Central memory CD4-positive, alpha-beta T cell (primary cell): ENCODE measurements at places on chromosomes 5 and 9.

DNA sequence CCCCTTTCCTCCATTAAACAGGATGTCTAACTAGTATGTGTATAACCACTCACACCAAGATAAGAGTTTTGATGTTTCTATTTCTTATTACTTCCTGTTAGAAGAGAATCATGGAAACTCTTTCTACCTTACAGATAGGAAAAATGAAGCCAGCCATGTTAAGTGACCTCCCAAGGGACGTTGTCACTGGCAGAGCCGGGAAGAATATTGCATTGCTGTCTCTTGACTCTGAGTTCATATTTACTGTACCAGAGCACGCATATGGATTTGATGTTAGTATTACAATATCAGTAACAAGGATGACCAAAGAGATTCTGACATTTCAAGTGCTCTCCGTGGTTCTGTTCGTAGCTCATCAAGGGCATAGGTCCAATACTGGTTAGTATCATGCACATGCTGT is 12.5 kb upstream of the C5orf63 start:
- DNase-seq, result no peak

GRCh38 chr5:73591102-73591695 is 25.7 kb downstream of the UTP15 start:
- DNase-seq, result peak; percentile 63

DNA sequence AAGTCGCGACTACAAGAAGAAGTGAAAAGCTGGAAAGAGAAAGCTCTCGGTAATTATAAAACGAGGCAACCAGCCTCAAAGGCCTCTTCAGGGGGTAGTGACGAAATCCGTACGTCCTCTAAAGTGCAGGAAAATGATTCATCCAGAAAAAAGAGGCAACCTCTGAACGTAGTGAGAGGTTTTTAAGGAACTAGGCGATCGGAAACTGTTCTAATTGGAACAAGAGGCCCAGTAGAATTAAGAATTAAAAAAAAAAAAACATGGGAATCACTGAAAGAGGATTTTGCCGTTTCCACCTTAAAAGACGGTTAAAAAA is 1.0 kb downstream of the CSNK1A1 start:
- peak; percentile 20 for DNase-seq

DNA sequence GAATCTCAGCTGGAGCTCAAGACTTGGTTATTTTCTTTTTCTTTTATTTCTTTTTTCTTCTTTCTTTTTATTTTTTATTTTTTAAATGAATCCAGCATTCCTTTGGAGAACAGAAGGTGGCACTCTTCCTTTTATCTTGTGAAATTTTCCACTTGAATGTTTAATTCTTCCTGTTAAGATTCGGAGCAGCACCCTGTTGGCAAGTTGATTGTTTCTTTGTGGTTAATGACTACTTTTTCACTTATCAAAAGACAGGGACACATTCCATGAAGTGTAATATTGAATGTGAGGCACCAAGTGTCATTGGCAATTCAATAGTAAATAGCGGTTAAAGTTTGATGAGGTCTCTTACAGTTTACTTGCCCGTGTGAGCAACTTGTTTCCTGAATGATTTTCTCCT is 240.5 kb upstream of the CHD1 start:
- no peak for DNase-seq

GRCh38 chr5:171986772-171987171 is 19.7 kb downstream of the FBXW11 start:
- no peak for DNase-seq

- DNase-seq, result no peak
Observed at GRCh38 chr5:72459089-72459661, 48.0 kb downstream of the ZNF366 start.

- DNase-seq, result no peak
Observed at GRCh38 chr5:32769711-32770110, 58.6 kb downstream of the NPR3 start.

DNA sequence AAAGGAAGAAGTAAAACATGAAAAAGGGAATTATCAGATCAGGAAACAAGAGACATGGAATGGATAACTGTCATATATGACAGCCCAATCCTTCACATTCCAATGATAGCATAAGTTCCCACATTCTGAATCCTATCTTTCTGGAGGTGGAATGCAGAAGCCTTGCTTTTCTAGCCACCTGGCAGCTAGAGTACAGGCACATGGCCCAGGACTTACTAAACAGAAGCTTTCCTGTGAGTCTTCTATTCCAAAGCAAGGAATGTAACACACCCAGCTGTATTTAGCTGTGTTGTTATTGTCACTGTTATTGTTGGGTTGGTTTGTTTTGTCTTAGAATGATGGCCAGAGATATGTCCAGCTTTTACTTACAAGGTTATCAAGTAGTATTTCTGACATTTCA is 780.5 kb upstream of the ZNF608 start:
- DNase-seq, result no peak
